ENCODE measurements at places on chromosomes 12 and 14.

- peaks cover 6% of the 10 kb centered on the region for H3K36me3 ChIP-seq
- H3K27me3 ChIP-seq = no peaks in the 10 kb centered on the region
- no peak overlapping the region for H3K4me3 ChIP-seq
- no peak overlapping the region for H3K27ac ChIP-seq
Observed at GRCh38 chr12:18421867-18422266, 160.5 kb downstream of the PIK3C2G start.

DNA sequence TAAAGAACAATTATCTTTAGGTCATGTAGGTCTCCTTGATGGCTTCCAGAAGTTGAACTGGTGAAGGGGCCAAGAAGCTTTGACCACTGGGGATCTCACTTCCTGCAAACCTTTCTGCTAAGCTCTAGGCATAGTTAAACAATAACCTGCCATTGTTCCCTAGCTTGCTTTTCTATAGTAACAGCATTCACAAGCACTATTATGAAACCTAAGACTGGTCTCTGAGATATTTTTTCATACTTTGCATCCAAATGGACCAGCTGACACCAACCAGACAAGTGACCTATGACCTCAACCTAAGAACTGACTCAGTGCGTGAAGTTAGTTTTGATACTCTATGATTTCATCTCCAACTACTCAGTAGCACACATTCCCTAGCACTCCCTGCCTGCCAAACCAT is 129.1 kb downstream of the PTPRB start:
- H3K36me3 ChIP-seq = peaks cover 3% of the 10 kb centered on the region
- no peak overlapping the region for H3K27ac ChIP-seq
- H3K4me1 ChIP-seq = peaks cover 3% of the 10 kb centered on the region
- H3K4me3 ChIP-seq = no peak overlapping the region
- no peaks in the 10 kb centered on the region for H3K27me3 ChIP-seq

- H3K27me3 ChIP-seq = no peaks in the 10 kb centered on the region
- no peak for DNase-seq
- no peak overlapping the region for H3K27ac ChIP-seq
- peaks cover 4% of the 10 kb centered on the region for H3K4me1 ChIP-seq
Observed at GRCh38 chr12:30599608-30600007, 96.1 kb downstream of the IPO8 start.

GRCh38 chr12:89663577-89664357 is 44.9 kb downstream of the ATP2B1 start:
- H3K4me3 ChIP-seq = no peak overlapping the region
- H3K4me1 ChIP-seq = peaks cover 24% of the 10 kb centered on the region
- no peak overlapping the region for H3K27ac ChIP-seq
- H3K27me3 ChIP-seq = no peaks in the 10 kb centered on the region
- no peak for DNase-seq

DNA sequence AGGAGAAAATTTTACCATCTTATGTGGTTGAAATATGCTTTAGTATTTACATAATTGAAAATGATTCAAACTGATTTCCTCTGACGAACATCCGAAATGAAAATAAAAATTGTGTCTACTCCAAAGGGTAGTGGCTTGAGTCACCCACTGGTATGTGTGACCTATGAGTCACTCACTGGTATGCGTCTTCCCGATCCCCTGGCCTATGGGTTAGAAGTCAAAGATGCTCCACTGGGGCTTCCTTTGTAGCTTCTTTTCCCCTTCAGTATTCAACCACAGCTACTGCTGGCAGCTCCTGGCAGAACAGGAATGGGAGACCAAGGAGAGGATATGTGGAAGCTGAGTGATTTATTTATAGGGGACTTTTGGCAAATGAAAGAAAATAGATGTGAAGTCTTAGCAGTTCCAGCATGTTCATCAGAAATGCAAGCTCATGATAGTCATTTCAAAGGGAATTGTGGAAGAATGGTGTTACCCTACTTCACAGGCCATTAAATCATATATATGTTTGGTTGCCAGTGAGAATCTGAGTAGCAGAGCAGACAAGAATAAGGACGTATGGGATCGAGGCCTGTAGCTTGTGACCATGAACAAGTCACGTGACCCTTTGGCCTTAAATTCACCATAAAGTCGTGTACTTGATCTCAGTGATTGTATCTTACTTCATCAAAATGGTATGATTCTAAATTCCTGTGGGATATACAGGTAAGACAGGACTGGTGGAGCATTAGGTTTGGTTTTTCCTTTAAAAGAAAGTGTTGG is 108.3 kb downstream of the CRADD start:
- no peak for DNase-seq
- H3K4me1 ChIP-seq = peaks cover 28% of the 10 kb centered on the region
- no peaks in the 10 kb centered on the region for H3K27me3 ChIP-seq
- peak overlapping the region; percentile 31 for H3K4me3 ChIP-seq

- H3K4me3 ChIP-seq = peak overlapping the region; percentile 86
- no peak for DNase-seq
- H3K4me1 ChIP-seq = peaks cover 12% of the 10 kb centered on the region
- no peaks in the 10 kb centered on the region for H3K36me3 ChIP-seq
Observed at GRCh38 chr12:111035578-111036301, 115.4 kb upstream of the MYL2 start.

GRCh38 chr12:120170631-120171030 is 23.9 kb downstream of the GCN1 start:
- H3K4me3 ChIP-seq = no peak overlapping the region
- no peaks in the 10 kb centered on the region for H3K27me3 ChIP-seq
- DNase-seq = no peak
- peaks cover 17% of the 10 kb centered on the region for H3K36me3 ChIP-seq

GRCh38 chr12:26219736-26220135 is 24.4 kb downstream of the SSPN start:
- peaks cover 21% of the 10 kb centered on the region for H3K27me3 ChIP-seq
- H3K4me1 ChIP-seq = no peaks in the 10 kb centered on the region
- no peak overlapping the region for H3K27ac ChIP-seq
- H3K4me3 ChIP-seq = no peak overlapping the region
- peaks cover 5% of the 10 kb centered on the region for H3K36me3 ChIP-seq
